ENCODE measurements at places on chromosomes 1 and 21.

DNA sequence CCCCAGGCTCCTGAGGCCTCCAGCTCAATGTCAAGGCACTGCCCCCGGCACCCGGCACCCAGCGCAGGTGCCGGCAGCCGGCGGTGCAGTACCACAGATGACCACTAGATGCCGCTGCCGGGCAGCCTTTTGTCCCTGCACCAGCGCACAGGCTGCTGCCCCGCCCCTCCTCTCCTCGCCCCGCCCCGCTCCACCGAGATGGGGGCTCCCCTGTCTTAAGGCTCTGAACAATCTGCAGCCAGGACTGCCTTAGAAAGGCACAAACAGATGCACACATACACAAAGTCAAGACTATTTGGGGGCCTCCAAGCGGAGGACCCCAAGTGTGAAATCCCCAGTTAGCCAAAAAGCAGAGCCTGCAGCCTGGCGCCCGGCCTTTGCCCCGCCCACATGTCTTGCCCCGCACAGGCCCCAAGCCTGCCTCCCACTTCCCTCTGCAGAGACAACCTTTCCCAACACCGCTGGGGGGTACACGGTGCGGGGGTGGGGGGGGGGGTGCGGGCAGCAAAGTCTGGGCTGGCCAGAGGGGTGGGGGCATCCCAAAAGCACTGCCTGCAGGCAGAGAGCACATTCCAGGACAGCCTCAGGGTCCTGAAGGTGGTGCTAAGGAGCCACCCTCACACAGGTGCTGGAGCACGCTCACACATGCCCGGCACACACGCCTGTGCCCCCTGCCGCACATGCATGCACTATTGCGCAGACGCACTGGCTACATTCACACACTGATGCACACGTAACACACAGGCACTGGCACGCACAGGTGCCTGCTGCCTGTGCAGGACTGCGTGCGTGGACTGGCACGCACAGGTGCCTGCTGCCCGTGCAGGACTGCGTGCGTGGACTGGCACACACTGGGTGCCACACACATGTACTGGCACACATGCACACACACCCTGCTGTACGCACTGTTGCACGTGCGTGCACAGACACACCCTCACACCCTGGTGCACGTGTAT is 37.1 kb downstream of the ARHGEF16 start:
- peak; percentile 80 for DNase-seq

DNA sequence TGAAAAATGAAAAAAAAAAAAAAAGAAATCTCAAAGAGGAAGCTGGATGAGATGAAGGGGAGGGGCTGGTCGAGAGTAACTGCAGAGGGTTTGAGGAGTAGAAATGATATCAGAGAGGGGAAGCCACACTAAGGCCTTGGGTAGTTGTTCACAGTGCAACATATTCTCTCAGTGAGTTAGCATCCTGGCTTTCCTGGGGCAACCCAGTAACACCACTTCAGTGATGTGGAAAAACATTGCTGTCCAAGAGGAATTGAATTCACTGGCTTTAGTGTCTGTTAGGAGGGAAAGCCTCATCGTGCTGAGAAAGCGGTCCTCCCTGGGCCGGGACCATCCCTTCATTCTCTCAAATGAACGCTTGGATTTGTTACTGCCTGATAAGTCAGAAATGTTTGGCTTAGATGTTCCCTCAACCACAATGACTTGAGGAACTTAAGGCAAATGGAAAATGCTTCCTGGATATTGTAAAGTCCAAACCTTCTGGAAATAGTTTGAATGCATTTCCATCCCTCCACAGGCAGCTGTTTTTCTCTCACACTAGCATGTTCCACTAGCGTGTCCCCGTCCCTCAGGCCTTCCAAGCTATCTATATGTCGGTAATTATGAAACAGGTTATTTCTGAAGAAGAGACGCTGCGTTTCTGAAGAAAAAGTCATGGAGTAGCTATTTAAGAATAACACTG is 12.2 kb downstream of the TGFB2 start:
- DNase-seq, result no peak

DNA sequence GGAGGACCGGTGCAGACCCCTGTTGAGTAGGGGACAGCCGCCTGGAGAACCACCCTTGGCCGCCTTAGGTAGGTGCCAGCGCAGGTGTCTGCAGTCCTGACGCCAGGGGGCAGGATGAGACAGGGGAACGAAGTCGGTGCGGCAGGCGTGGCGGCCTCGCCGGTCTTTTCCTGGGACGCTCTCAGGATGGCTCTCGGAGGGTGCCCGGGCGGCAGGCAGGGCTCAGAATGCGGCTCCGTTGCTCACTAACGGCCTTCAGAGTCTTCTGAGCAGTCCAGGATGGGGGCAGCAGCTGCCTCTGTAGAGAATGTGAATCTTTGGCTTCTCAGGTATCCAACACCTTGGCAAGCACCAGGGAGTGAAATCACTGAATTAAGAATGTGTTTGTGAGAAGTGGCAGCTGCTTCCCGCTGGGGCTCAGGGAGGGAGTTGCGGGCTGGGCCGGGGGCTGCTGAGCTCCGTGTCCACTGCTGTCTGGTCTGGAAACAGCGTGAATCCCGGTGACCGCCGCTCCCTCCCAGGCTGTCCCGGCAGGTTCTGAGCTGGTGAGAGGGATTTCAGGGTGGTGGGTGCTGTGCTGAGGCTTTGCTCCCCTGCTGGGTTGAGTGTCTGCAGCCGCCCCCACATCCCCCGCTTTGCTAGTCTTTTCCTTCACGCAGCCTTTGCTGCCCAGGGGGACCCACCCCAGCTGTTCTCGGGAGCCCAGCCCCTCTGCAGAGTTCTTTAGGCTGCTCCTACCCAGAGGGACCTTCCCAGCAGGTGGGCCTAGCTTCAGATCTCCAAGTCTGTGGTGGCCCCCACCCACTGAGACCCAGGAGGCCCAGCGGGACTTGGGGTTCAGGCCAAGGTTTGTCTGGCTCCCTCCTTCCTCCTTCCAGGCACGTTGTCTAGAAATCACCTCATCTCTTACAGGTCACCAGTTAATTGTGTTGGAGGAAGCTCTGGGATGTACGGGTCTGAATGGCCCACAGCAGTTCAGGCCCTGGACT is 11.1 kb upstream of the C1orf174 start:
- DNase-seq, result peak; percentile 86

GRCh38 chr1:30758785-30759380 is 1.3 kb upstream of the LAPTM5 start:
- no peak for DNase-seq

- DNase-seq, result no peak
Measured at GRCh38 chr1:190908691-190909090, 431.0 kb upstream of the BRINP3 start.

DNA sequence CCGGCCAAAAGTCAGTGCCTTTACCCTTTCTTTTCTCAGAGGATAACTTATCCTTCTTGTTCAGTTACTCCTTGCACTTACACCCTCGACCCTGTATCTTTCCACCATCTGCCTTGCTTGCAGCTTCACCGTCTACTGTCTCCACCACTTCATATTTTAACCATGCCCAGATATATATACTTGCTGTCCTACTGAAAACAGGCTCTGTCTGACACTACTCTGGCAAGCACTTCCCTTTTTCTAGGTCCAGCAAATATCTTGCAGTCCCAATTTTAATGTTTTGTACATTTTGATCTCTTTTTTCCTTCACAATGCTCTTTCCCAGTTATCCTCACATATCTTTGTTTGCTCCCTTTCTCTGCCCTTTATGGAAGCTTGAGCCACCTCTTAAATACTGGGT is 308.6 kb downstream of the TPR start:
- DNase-seq, result no peak

GRCh38 chr1:159960721-159961381 is 6.8 kb upstream of the SLAMF9 start:
- DNase-seq, result no peak

GRCh38 chr1:62103846-62104245 is 90.8 kb upstream of the L1TD1 start:
- DNase-seq, result no peak

GRCh38 chr1:217521317-217521716 is 109.6 kb downstream of the GPATCH2 start:
- no peak for DNase-seq

- DNase-seq, result no peak
Measured at GRCh38 chr1:65477414-65478378, 57.2 kb downstream of the LEPR start.

DNA sequence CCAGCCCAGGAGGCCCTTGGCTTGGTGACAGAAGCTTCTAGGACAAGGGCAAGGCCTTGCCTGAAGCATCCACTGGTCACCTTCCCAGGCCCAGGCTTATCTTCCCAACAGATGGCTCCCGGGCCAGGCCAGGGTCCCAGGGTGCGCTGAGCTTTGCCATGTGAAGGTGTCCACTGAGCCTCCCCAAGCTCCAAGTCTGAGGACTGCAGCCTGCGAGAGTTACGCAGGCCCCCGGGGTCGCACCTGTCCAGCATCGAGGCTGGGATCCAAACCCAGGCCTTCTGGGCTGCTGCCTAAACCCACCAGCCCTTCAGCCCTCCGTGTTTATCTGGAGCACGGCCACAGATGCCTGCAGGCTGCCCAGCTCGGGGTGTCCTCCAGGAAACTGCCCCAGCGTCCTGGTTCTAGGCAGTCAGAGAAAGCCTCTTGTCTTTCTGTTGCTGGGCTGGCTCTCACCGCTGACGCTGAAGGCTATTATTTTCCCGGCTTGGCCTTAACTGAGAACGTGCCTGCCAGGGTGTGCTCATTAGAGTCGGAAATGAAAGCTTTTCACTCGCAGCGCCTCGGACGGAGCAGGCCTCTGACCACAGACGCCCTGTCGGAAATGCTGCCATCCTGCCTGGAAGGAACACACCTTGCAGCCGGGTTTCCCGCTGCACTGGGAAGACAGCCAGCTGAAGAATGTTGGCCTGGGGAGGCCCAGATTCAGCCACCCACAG is 71.4 kb downstream of the MEGF6 start:
- no peak for DNase-seq

GRCh38 chr1:160206036-160206389 is 829 bp downstream of the PEA15 start:
- DNase-seq, result peak; percentile 77

- DNase-seq, result no peak
Measured at GRCh38 chr1:220726634-220727033, 21.5 kb upstream of the MTARC2 start.

GRCh38 chr1:32878183-32878582 is 7.5 kb upstream of the FNDC5 start:
- peak; percentile 14 for DNase-seq

- DNase-seq, result no peak
Measured at GRCh38 chr1:245298781-245299180, 144.0 kb downstream of the KIF26B start.

DNA sequence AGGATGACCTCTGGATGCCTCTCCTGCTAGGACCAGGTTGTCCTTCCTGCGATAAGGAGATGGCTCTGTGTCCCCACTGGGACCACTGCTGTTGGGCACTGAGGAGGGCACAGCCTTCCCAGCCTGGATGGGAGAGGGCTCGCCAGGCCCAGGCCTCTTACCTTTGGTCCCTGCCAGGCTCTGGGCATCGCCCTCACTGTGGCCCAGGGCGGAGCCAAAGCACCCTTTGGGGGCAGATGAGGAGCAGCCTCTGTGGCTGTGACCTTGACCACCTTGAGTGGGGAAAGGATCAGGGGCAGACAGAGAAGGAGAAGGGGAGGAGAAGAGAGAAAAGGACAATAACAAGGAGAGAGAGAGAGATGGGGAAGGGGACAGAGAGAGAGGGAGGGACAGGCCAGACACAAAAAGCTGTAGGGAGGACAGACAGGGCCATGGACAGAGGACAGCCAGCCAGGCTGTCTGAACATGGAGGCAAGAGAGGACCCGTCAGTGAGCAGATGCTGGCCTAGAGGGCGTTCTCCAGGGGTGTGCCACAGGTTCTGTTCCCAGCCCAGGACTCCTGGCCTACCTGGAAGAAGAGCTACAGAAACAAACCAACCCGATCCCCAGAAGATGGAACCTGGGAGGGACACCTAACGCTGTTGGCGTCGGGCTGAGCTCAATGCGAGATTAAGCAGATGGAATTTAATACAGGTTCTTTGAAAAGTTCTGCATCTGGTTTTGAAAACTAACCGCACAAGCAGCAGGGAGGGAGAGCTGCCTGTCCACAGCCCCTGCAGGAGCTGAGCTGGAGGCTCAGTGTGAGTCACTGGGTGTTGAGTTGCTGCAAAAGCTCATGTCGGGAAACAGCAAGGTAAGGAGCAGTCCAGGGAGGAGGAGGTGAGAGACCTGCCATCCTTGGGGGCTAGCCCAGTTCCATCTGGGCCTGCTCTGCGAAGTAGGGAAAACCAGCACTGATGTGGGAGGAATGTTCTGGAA is 262.1 kb downstream of the PTPRU start:
- DNase-seq, result no peak

GRCh38 chr1:223067914-223068313 is 75.1 kb downstream of the TLR5 start:
- no peak for DNase-seq

GRCh38 chr1:16982902-16983301 is 2.5 kb upstream of the MFAP2 start:
- no peak for DNase-seq

GRCh38 chr1:172662464-172663109 is 3.7 kb downstream of the FASLG start:
- peak; percentile 78 for DNase-seq

DNA sequence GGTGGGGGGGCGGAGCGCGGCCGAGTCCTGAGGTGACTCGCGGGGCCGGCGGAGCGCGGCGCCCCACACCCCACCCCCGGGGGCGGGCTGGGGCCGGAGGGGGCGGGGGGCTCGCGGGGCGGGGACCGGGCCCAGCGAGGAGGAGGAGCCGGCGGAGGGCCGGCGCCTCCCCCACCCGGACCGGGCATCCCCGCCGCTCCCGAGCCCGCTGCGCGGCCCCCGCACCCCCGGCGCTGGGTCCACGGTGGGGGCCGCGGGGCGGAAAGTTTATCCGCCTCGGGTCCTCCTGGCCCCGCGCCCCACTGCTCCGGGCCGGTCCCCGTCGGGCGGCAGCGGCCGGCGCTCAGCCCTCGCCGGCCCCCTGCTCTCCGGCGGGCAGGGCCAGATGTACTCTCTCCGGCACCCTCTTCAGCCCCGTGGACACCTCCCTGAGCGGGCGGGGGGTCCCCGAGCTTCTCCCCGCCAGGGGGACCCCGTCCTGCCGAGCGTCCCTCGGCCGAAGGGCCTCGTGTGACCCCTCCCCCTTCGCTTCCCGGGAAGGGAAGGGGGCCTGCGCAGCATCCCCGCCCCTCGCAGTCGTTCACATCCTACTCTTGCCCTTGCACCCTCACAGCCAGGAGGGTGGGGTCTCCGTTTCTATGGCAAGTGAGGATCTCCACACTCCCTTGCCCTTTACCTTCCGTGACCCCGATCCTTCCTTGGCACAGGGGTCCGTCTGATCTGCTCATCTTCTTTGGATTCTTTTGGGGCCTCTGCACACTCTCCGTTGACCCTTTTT is 663 bp downstream of the CAMTA1 start:
- no peak for DNase-seq

- DNase-seq, result no peak
Measured at GRCh38 chr1:23953020-23953419, 6.6 kb upstream of the PNRC2 start.

GRCh38 chr1:203556047-203556851 is 62.3 kb downstream of the OPTC start:
- no peak for DNase-seq

DNA sequence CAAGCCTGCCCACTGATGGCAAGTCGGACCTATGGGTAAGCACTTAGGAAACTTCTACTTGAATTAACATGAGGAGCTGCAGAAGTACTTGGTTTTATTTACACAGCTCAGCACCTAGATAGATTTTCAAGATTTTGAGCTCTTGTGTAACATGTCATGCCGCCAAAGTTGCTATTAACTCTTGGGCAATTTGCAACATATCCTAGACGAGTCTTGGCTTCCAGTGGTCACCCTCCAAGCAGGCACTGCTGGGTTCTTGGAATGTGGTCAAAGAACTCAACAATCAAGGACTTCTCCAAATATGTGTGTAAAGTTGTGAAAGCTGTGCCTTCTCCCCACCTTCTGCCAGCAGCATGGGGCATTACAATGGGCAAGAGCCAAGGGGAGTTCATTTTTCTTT is 17.8 kb upstream of the GUCA2B start:
- DNase-seq, result no peak

GRCh38 chr1:3033040-3033789 is 11.9 kb downstream of the ACTRT2 start:
- DNase-seq, result peak; percentile 67

Measured in CD4-positive, alpha-beta T cell (primary cell).